ENCODE measurements at places on chromosomes 1 and 21.

DNA sequence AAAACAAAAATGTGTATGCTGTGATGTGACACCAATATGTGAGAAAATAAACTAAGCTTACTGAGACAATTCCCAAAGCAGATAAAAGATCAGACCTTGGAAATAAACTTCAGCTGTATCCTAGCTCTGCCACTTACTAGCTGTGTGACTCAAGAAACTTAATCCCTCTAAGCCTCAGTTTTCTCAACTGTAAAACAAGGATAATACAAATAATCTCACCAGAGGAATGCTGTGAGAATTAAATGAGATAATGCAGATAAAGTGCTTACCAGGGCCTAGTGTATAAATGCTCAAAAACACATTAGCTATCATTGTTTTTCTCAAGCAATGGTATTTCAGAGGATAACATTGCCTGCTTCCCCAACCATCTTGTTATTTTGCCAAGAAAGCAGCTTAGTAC lies 2.1 kb downstream of the HEATR1 start:
- no peak for DNase-seq

DNA sequence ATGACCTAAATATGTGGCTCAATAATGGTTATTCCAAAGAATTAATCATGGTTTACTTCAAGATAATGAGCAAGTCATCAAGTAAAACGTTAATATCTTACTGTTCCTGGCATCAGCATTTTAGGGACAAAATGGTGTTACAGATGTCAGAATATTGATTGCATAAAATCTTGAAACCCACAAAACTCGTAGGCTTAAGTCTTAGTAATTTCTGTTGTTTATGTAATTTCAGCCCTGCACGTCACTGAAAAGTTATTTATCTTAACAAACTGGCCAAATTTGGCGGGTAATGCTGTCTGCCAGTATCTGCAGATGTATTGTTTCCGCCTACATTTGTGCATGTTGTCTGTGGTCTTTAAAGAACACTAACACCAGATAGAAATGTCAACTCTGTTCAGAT lies 25.8 kb downstream of the CDC7 start:
- no peak for DNase-seq

GRCh38 chr1:58966103-58966916 lies 182.5 kb upstream of the JUN start:
- DNase-seq: no peak

- DNase-seq: peak; percentile 69
Observed at GRCh38 chr1:34163792-34164731, 968 bp downstream of the CSMD2 start.

GRCh38 chr21:46424039-46424591 lies 34.6 kb upstream of the DIP2A start:
- DNase-seq: no peak

DNA sequence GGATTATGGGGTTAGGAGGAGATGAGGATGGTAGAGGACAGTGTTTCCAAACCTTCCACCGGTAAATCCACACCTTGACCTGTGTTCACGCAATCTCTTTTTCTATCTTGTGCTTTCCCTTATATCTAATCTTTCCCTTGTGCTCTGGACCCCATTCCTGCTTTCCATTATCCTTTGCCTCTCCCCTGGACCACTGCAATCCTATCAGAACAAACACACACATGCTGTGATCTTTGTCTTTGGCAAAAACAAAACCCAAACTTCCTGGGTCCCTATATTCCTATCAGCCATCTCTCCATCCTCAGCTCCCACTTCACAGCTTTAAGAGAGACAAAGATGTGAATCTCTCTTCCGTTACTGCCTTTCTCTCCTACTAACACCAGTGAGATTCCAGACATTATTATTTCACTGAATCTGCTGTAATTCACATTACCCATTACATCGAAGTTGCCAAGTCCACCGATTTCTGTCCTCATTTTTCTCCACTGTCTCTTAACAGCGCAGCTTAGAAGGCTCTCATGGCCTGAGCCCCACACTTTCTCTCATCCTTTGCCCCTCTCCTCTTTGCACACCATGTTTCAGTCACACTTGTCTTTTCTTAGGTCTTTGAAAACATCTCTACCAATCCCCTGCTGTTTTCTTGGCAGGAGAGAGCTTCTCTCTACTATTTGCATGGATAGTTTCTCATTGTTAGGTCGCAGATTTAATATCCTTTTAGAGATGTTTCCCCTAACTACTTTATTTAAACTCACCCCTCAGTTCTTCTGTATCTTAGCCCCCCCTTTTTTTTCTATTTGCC lies 230.0 kb upstream of the B3GALT2 start:
- DNase-seq: no peak

DNA sequence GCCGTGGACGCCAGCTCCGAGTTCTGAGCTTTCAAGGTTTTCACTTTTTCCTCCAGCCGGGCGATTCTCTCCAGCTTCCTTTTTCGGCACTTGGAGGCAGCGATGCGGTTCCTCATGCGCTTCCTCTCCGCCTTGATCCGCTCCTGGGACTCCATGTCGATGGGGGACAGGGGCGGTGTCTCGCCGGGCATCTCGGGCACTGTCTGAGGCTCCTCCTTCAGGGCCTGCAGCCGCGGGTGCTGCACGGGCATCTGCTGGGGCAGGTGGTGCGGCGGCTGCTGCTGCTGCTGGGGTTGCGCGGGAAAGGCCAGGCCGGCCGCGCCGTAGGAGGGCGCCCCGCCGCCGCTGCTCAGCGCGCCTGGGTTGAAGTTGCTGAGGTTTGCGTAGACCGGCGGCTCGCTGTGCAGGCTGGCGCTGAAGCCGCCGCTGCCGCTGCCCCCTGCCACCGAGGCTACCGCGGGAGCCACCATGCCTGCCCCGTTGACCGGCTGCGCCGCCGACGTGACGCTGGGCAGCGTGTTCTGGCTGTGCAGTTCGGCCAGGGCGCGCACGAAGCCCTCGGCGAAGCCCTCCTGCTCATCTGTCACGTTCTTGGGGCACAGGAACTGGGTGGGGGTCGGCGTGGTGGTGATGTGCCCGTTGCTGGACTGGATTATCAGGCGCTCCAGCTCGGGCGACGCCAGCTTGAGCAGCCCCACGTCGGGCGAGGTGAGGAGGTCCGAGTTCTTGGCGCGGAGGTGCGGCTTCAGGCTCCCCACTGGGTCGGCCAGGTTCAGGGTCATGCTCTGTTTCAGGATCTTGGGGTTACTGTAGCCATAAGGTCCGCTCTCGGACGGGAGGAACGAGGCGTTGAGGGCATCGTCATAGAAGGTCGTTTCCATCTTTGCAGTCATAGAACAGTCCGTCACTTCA lies 1.4 kb downstream of the JUN start:
- DNase-seq: peak; percentile 47

- DNase-seq: peak; percentile 30
Observed at GRCh38 chr1:80441664-80442063, 1359.1 kb upstream of the ADGRL2 start.

DNA sequence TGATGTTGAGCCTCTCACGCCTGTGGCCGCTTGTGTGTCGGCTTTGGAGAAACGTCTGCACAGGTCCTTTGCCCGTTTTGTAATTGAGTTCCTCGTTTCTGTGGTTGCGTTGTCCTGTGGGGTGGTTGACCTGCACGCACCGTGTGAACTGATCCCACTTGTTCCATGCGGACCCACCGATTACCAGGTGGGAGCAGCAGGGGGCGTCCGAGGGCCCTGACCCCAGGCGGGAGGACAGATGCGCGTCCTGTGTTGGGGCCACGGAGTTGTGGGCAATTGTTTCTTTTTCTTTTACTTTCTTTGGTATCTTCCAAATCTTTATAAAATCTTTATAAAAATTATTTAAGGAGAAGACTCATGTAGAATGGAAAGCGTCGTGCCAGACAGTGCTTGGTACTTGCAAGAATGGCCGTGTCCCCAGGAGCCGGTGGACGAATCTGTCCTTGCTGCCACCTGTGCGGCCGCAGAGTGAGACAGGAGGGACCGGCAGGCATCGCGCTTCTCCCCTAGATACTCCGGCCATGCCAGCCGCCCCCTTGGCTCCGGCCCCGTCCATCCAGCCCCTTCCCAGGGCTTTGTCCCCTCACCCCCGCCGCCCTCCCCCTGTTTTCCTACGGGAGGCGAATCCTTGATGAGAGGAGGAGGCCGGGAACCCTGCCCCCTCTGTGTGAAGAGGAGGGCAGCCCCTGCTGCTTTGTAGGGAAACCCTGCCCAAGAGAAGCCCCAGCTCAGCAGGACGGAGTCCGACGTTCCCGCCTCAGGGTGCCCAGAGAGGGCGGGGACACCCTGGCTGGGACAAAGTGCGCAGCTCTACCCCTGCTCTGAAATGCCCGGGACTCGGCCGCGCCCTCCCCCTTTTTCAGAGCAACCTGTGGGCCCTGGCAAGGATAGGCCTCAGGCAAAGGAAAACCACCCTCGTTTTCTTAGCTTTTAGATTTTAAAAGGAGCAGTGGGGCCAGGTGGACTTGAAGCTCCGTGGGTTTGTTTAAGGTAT lies 41.7 kb downstream of the PRKCZ start:
- DNase-seq: no peak

GRCh38 chr1:227094249-227094966 lies 154.3 kb downstream of the COQ8A start:
- DNase-seq: no peak

GRCh38 chr1:161824618-161825017 lies 58.5 kb downstream of the ATF6 start:
- no peak for DNase-seq

DNA sequence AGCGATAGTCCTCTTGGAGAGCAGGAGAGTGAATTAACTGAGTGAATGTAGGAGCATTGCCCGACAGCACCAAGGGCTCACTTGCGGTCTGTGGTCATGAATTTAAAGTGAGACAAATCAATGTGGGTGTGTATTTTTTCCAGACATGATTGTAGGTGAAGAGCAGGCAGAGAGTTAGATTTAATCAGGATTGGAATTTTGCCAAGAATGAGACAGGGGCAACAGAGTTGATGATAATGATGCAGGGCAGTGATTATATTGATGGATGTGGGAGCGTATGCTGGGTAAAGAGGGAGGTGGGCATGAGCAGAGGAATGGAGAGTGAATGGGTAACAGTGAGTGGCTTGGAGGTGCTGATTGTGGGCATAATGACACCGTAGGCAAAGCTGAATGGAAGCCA lies 20.0 kb upstream of the SYT6 start:
- DNase-seq: no peak

- peak; percentile 71 for DNase-seq
Observed at GRCh38 chr1:116679091-116679827, 11.7 kb upstream of the IGSF3 start.

GRCh38 chr1:154479764-154480421 lies 22.1 kb upstream of the TDRD10 start:
- peak; percentile 85 for DNase-seq

DNA sequence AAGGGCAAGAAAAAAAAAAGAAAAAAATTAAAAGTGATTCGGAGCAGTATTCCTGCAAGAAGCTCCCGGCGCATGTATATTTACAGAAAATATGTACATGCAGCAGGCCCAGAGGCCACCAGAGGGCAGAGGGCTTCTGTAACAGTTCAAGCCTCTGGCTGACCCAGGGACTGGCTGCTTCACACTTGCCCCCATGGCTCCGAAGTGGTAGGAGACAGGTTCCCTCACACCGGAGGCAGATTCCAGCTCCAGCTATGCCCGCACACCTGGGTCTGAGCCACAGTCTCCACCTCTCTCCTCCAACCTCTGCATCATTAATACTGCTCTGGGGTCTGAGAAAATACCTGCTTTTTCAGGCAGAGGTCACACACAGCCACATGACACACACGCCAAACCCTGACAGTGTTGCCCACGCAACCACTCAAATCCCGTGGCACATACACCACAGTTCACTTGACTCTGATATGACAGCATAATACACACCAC lies 2.2 kb upstream of the ARHGAP30 start:
- DNase-seq: no peak

DNA sequence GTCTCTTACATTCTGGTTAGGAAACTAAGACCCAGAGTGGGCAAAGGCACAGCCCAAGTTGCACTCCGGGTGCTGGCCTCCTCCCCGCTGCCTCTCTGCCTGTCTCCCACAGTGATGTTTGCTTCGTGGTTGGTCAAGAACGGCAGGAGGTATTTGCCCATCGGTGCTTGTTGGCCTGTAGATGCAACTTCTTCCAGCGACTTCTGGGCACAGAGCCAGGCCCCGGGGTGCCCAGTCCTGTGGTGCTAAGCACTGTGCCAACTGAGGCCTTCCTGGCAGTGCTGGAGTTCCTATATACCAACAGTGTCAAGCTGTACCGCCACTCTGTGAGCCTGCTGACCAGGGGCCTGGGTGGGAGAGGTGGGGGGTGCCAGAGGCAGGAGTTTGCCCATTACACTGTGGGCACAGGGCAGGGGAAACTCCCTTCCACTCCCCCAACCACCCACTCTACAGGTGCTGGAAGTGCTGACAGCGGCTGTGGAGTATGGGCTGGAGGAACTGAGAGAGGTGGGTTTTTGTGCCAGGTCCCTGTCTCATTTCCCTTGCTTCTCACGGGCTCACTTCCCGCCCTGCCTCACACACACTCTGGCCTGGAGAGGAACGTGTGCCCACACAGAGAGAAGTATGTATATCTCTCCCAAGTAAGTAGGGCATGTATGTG lies 1.9 kb downstream of the BTBD19 start:
- DNase-seq: no peak

DNA sequence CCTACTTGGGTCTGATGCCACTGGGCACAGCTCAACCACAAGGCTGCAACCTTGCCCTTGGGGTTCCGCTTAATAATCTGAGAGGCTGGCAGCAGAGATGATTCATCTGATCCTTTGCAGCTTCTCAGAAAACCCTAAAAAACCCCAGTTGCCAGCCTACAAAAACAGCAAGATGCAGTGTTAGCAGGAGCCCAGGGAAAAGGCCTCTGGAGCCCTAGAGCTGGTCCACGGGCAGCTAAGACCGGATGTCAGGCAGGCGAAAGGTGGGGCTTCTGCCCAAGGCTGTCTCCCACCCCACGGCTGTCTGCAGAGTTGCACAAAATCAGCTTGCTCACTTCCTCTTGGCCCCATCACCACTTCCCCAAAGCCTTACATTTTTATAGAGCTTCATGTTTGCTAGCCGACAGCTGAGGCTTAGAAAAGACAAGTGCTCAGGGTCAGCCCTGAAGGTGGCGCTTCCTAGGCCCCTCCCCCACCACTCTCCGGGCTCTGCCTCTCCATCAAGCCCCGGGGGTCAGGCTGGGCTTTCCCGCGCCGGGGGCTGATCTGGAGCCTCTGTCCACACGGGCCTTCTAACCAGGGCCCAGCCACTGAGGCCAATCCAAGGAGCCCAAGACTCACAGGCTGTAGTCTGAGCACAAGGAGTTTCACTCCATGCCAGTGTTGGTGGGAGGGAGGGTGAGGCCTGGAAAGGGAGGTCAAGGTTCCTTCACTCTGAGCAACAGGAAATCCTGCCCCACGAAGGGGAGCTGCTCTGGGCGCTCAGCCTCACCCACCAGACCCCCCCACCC lies 4.2 kb upstream of the ADORA3 start:
- no peak for DNase-seq

Measured in spinal cord (tissue), 10 donors.